ENCODE measurements at places on chromosomes 2 and 18.

GRCh38 chr2:201208563-201209252 is 25.8 kb downstream of the CASP10 start:
- no peak for DNase-seq

DNA sequence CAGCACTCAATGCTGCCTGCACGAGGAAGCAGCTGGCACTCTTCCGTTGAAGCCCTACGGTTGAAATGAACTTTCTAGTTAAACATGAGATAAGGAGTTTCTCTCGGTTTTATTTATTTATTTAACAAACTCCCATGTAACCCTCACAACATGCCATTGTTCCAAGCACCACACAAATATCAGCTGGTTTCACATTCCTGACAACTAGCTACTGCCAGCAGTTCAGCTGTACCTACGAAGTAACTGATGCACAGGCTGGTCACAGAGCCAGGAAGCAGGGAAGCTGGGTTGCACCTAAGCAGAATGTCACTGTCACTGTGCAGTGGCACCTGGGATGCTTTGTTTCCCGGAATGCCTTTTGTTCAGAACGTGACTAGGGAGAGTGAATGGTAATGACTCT is 18.1 kb downstream of the TIMM21 start:
- DNase-seq: no peak

- no peak for DNase-seq
These were observed 32.5 kb upstream of the KCNE4 start for GRCh38 chr2:223019390-223019930.

GRCh38 chr18:49137093-49137492 is 186.3 kb upstream of the SMAD7 start:
- DNase-seq: no peak

- no peak for DNase-seq
These were observed 557.2 kb downstream of the CPS1 start for GRCh38 chr2:211113334-211114175.

GRCh38 chr18:57925706-57926105 is 118.3 kb upstream of the NEDD4L start:
- DNase-seq: no peak

DNA sequence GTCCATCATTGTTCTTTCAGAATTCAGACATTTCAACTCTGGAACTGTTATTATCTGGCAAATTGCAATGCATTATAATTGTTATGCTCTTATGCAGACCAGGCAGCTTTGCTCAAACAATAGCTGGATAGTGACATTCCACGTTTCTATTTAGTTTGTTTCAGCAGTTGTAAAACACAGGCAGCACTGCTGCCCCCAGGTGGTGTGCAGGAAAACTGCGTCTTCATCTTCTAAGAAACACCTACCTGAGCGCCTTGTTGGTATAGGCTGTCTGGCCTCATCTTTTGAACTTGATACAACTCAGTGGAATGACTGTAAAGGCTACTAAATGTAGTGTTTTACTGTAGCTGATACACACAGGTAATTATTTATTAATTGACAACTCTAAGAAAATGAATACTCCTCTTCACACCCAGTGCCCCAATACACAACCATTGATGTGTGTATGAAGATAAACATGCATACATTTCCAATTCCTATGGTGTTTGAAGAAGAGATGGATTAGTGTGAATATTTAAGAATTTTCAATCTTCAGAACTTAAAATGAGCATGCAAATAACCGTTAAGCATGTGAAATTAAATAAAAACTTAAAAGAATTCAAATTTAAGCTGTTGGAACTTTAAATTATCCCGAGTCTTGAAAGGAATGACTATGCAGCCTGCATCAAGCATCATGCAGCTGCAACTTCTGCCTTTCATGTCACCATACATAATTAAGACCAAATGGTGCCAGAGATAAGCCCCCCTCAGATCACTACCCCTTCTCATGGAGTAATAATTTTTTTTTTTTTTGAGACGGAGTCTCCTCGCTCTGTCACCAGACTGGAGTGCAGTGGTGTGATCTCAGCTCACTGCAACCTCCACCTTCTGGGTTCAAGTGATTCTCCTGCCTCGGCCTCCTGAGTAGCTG is 85.6 kb downstream of the CD8B2 start:
- DNase-seq: peak; percentile 36

DNA sequence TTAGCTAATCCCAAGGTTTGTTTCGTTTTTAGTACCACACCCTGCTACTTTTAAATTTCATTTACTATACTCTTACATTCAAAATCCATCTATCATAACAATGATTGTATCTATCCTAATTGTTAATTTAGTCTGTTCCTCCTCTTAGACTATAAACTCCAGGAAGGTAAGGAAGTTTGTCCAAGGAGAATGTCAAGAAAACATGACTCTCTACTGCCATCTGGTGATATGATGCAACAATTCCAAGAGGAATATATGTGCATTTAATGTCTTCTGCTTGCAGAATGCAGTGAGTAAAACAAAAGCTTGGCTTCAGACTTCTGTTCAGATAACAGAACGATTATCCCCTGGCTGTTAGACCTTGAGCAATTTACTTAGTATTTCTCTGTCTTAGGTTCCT is 1267.1 kb downstream of the LRP1B start:
- peak; percentile 74 for DNase-seq

DNA sequence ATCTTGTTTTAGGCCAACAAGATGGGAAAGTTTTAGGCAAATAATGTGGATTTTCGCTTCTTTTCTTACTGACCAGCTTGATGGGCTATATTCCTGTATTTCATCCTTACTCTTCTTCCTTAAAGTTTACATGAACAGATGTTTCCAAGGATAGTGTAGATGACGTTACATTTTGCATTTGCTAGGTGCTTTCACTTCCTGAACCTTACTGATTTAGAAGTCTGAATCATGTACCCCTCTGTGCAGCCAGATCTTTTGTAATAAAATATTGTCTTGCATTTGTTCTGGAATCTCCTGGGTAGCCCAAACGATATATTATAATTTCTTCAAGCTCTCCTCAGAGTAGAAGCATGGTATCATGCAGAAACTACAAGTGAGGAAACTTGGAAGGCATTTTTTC is 93.4 kb downstream of the CALCRL start:
- DNase-seq: no peak

Data from SK-MEL-5 (cell line).